Stimulated activated CD4-positive, alpha-beta T cell treated with anti-CD3 and anti-CD28 coated beads, Interleukin-1b, Interleukin-23, amount 100 ng/mL, for 1 hour (primary cell): ENCODE measurements at places on chromosomes 1 and 21.

- DNase-seq, result no peak
These were observed 260.6 kb downstream of the CACNA1E start for GRCh38 chr1:181743878-181744312.

DNA sequence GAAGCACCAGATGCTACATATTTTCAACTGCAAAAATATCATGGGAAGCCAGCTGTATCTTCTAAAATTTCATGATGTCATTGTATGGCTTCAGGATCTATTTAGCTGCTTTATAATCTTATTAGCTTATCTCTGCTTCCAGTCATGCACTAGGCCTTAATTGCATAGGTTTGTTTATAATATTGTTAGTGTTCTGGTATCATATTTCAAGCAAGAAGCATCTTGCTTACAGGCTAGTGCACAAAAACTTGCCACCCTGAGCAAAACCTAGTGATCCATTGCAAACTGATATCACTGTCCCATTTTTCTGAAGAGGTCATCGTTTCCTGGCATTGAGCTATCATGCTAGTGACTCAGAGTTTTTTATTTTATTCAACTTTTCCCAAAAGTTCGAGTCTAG lies 15.7 kb upstream of the NRIP1 start:
- DNase-seq, result no peak

DNA sequence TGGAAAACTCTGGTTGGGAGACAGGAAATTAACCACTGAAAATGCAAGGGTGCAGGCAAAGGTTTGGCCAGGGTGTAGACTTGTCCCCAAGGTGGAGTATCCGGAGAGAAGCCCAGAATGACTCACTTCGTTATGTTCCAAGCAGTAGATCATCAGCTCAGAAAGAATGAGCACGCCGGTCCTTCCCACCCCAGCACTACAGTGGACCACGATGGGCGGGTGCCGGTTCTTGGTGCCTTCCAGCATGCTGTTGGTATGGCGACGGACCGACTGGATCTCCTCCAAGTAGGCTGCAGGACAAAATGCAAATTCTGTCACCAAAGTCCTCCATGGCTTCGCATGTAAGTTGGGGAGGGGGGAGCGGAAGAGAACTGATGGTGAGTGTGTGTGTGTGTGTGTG lies 83.4 kb downstream of the SMYD2 start:
- DNase-seq, result no peak

GRCh38 chr1:9494936-9495758 lies 44.1 kb upstream of the SLC25A33 start:
- DNase-seq, result peak; percentile 40

DNA sequence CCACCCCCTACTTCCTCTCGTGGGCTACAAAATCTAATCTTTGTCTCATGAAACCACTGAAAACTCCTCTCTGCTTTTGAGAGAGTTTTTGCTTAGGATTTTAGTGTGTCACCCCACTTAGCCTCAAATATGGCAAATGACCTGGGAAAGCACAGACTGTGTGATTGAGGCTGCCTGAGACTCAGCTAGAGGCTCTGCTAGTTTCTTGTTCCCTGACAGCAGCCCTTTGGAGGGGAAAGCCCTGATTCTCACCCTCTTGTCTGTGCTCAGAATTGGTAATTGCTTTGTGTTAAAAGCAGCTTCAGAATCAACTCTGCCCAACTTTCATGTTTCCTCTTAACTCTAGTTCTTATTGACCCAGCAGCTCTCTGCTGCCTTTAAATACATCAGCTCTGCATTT lies 85.6 kb upstream of the ZP4 start:
- DNase-seq, result no peak

- DNase-seq, result no peak
These were observed 275.7 kb downstream of the HLX start for GRCh38 chr1:221154932-221155331.

DNA sequence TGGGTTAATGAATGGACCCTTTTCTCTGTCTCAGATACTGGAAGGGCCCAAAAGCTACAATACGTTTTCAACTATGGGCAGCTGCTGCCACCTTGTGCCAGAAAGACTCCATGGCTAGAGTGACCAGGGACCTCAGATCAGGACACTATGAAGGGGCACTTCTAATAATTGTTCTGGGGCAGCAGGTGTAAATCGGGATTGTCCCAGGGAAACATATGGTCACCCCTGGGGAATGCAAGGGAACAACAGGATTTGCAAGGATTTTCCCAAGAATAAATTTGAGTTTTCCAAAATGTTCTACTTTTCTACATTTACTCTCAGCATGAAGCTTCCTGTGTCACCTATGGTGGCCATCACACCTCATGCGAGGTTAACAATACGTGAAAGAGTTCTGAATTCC lies 12.0 kb upstream of the FCAMR start:
- peak; percentile 10 for DNase-seq

DNA sequence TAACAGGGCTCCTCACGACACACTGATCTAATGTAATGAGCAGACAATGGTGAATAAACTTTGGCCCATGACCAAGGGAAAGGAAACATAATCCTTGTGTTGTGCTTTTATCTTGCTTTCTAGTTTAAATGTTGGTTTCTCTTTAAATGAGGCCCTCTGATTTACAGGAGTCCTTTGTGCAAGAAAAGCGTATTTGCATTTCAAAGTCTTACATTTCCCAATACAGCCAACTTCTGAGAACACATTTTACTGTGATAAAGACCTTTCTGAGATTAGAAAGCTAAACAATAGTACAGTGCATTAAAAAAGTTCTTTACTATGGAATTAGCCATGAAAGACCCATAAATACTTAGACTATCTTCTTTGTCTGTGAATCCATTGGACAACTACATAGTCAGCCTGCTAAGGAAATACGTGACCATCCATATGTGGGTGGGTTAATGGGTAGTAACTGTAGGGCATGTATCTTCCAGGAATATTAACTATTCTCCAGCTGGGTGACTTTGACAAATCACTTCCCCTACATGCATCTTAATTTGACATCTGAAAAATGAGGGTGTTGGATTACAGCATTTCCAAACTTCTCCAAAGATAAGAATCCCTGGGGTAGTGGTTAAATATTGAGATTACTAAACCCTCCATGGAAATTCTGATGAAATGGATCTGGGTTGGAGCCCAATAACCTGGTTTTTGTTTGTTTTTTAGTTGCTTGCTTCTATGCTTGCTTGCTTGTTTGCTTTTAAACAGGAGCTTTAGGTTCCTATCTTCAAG lies 50.3 kb upstream of the USP1 start:
- DNase-seq, result no peak

DNA sequence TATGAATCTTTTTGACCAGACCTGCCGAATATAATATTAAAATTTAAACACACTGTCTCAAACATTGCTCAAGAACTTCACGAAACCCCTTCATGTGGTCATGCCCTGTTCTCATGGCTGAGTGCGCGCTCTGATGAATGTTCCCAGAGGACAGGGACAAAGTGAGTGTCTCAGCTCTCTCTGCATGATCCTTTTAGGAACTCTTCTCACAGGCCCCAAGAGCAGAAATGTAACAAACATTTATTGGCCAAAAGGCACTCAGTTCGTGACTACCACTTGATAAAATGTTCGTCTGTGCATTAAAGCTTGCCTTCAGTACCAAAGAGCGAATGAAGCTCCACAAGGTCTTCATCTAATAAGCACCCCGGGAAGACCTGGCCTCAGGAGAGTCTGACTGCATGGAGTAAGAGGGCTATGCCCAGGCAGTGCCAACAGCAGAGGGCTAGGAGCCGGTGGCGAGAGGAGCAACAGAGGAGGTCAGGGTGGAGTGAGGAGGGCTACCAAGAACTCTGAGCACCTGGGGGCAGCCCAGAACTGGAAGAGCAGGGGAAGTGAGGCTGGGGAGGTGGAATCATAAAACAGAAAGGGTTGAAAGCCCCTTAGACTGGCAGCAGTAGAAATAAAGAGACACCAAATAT lies 171.1 kb downstream of the RHOU start:
- no peak for DNase-seq

GRCh38 chr1:80565406-80565805 lies 1235.3 kb upstream of the ADGRL2 start:
- no peak for DNase-seq

DNA sequence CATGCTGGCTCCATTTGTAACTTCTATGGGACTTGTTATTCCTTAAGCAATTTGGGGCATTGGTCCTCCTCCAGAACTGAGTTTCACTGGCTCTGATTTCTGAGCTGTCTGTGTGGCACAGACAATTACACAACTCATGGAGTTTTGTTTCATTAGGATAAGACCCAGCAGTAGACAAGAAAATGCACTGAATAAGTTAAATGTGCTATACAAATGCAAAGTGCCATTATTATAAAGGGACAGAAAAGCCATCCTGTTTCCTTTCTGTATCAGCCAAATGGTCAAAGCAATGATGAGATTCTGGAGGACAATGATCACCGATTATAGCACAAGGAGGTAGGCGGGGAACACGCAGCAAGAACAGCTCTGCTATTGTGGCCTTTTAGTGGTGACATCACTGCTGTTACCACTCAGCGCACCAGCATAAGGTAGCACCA lies 81.9 kb downstream of the CNIH3 start:
- DNase-seq, result no peak

- DNase-seq, result no peak
These were observed 3.2 kb downstream of the SLC6A17 start for GRCh38 chr1:110153407-110153950.

DNA sequence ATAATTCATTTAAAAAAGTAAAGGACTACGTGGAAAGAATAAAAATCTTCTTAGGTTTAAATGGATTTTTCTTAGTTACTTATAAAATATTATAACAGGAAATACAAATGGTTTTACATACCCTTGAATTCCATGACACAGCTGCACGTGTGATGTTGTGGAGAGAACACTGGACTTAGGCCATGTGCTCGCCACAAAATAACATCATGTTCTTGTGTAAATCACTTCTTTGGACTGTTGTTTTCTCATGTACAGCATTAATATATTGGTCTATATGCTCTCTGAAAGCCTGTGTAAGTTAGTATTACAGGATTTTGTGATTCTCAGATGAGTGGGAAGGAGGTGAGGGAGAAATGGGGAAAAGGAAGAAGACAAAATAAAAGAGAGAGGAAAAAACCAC lies 228.2 kb downstream of the DNM3 start:
- DNase-seq, result no peak

DNA sequence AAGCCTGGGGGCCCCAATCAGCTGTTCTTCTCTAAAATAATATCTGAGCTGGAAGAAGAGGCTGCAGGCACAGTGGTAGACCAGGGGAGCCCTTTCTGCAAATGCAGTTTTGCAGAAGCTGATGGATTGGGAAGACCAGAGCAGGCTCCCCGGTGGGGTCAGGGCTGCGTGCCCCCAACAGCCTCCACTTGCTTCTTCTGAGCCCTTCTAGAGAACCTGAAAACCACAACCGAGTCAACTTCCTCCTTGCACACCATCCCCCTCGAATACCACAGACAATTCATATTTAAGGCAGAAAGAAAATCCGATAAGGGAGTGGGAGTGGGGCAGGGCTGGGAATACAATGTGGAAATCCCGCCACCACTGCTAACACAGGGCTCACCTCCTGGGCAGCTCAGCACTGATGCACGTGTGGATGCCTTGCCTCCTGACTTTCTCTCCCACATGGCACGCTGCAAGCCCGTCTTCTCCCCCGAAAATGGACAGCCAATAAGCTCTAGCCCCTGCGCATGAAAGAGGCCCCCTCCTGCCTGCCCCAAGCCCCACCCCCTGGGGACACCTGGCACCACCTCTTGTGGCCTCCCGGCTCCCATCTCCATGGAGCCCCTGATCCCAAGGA lies 25.4 kb upstream of the ALDH4A1 start:
- DNase-seq, result no peak

DNA sequence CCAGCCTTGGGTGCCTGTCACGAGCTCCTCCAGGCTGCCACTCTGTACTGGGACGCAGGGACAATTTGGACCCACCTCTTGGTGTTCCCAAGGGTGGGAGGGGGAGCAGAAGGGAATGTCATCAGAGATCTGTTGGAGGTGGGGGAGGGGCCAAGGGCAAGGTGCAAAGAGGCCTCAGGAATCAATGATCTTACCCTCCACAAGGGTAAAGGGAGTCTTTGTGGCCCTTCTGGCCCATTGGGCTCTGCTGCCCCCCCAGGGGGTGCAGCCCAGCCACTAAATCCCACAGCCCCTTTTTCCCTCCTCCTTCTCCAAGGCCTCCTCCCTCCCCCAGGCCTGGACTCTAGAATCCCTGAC lies 8.5 kb downstream of the TTC39A start:
- no peak for DNase-seq

GRCh38 chr1:4523551-4523950 lies 130.9 kb upstream of the AJAP1 start:
- DNase-seq, result no peak

DNA sequence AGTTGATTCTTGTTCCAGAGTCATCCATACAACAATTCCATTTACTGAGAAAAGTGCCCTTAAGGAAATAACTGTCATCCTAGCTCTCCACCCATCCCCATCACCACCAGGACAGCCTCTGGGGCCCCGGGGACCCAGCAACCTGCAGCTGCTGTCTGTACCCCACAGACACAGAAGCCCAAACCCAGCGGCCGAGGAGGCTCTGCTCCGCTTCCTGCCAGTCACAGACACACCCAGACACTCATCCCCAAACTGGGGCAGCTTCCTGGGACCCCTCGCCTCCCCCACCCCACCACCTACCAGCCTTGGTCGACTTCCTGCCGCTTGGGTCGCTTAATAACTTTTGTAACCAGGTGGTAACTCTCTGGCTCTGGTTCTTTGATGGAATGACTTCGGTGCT lies 121.6 kb upstream of the SLC25A33 start:
- DNase-seq, result no peak

DNA sequence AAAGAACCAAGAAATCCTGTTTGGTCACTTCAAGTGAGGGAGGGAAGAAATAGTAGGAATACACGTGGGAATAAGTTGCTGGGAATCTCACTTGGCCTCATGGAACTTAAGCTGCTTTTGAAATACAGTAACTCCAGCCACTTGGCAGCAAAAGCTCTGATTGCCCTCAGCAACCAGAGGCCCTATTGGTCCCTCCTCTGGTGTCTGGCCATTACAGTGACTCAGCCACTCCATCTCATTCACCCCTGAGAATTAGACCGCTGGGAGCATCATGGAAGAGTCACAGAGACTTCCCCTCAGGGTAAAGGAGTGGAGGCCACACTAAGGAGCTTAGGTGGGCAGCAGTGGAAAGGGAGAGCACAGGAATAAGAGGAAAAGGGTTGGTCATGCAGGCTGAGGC lies 99.6 kb downstream of the ELAVL4 start:
- DNase-seq, result no peak

DNA sequence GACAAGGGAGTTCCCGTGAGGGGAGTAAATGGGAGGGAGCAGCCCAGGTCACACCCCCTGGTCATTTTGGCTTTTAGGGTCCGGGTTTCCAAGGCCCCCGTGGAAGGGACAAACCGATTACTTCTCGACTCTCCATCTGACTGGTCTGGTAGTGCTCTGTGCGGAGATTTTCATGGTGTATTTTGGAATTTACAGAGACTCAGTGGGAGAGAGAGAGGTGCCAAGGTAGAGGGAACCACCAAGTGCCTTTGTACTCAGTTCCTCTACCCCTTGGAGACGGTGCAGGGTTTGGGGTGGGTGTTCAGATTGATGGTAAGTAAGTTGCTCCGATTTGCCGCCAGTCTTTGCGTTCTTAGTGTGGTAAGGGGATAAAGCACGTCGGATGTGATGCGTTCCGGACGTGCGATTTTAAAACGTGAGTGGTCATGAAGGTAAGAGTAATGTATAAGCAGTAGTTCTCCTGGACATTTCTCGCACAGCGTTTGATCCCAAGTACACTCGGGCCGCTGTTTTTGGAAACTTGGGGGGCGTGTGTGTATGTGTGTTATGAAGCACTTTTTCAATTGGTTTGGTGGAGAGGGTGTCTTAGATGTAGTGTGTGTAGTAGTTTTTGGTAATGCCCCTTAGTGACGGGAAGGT lies 682 bp downstream of the SUCO start:
- DNase-seq, result no peak
